ENCODE measurements at places on chromosomes 16 and 17. TPM values are rescaled to one million over a fixed set of nuclear protein-coding genes. Genes with fewer than 3 reads are reported as not detected.
A peak's percentile ranks its signal among the peaks of the same experiment; 100 is the strongest.

Gene RTN4RL1
- polyA plus RNA-seq: 0.07 TPM

Gene TMEM220
- 3.1 TPM for polyA plus RNA-seq

DNA sequence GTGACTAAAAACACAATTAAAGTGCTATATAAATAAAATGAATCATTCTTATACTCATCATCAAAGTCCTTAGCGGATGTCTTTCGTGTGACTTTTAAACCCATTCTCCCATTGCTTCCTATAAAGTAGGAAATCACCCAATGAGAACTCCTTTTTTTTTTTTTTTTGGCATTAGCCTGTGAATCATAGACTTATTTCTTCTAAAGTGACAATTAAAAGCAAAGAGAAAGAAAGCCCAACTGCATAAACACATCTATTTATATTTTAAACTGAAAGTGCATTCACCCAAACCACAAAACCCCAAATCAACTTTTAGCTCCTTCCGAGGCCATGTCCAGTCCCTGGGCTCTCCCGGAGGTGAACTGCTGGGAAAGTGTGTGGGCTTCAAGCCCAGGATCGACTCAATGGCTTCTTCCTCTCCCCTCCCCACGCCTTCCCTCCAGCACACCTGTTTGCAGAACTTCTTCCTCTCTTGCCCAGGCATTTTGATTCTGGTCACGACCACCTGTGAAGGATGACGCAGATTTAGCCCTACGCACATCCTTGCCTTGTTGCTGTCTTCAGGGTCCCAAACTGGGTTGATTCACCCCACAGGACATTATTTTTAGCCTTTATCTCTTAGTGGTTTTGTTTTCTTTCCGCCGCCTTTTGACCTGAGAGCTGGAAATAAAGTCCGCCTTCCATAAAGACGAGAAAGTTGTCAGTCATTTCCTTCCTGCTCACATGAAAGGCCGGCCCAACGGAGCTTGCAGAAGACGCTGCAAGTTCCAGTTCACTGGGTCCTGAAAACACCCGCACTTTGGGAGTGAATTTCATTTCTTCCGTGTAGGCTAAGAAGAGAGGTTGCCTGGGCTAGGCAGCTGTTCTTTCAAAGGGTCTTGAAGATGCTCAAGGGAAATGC lies 166.8 kb downstream of the MAP2K6 start:
- H3K27me3 ChIP-seq: no peaks in the 10 kb centered on the region
- DNase-seq: no peak
- H3K27ac ChIP-seq: no peak overlapping the region
- H3K4me3 ChIP-seq: no peak overlapping the region
- no peaks in the 10 kb centered on the region for H3K4me1 ChIP-seq

DNA sequence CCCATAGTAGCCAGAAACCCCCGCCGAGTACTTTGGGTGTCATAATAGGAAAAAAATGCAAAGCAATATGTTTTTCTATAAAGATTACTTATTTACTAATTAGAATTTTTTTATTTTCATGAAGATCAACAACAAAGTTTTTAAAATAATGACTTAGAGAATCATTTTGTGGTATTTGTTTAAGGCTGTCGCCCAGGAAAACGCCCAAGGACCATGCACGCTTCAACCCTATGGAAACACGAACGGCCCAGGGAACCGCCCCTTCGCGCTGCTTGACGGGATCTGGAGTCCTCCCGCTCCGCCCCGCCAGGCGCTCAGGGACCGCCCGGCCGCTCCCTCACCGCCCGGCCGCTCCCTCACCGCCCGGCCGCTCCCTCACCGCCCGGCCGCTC lies 408 bp upstream of the KPNA2 start:
- H3K4me3 ChIP-seq: peak overlapping the region; percentile 9
- peak overlapping the region; percentile 48 for H3K27ac ChIP-seq
- DNase-seq: no peak

- no peak overlapping the region for H3K27ac ChIP-seq
- no peak overlapping the region for H3K4me3 ChIP-seq
- no peak for DNase-seq
Measured at GRCh38 chr16:50040018-50040417, 15.0 kb downstream of the CNEP1R1 start.

Gene ZMYND15
- polyA plus RNA-seq: 0.08 TPM

- H3K27ac ChIP-seq: no peak overlapping the region
- no peaks in the 10 kb centered on the region for H3K4me1 ChIP-seq
- H3K27me3 ChIP-seq: no peaks in the 10 kb centered on the region
- DNase-seq: no peak
- H3K36me3 ChIP-seq: peaks cover 81% of the 10 kb centered on the region
Measured at GRCh38 chr17:29577385-29578211, 9.1 kb downstream of the TP53I13 start.

- no peak for DNase-seq
- H3K4me1 ChIP-seq: no peaks in the 10 kb centered on the region
- no peaks in the 10 kb centered on the region for H3K27me3 ChIP-seq
- peaks cover 33% of the 10 kb centered on the region for H3K36me3 ChIP-seq
- no peak overlapping the region for H3K4me3 ChIP-seq
Measured at GRCh38 chr16:68291227-68291626, 19.5 kb downstream of the SLC7A6OS start.

DNA sequence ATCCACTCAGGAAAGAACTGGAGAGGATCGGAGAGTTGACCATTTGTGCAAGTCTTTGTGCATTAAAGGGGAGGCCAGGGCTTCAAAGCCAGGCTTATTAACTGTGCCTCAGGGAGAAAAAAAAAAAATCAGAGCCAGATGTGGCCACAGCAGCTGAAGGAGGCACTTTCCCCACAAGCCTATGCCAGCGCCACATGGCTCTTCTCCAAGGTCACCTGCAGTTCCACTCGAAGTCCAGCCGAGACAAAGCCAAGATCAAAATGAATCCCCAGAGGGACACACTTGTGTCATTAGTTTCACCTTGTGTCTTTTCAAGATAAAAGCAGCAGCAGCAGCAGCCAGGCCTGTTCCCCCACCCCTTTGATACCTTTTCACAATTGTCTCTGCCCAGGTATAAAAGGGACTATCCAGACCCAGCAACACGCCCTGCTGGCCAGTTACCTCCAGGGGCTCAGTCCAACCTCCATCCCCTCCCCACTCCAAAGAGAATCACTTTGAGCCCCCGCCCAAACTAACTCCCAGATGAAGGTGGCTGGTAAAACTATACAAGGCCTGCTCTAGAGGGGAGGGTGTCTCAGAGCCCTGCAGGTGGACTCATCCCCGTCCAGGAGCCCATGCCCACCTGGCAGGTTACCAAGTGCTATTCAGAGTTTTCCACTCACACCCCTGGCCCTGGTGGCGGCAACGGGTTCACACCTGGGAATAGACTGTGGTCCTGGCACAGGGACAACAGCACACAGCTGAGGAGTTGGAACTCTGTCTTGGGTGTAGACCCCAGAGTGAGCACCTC lies 29.2 kb downstream of the AXIN2 start:
- peak; percentile 93 for DNase-seq
- H3K36me3 ChIP-seq: peaks cover 76% of the 10 kb centered on the region
- no peaks in the 10 kb centered on the region for H3K4me1 ChIP-seq
- H3K27me3 ChIP-seq: no peaks in the 10 kb centered on the region
- H3K4me3 ChIP-seq: no peak overlapping the region

Gene SBK1
- polyA plus RNA-seq: 0.36 TPM

Gene GPRC5C
- not detected for polyA plus RNA-seq

Gene TMEM238L
- not detected for polyA plus RNA-seq

- H3K4me3 ChIP-seq: no peak overlapping the region
- peaks cover 31% of the 10 kb centered on the region for H3K27me3 ChIP-seq
- no peak for DNase-seq
- H3K27ac ChIP-seq: no peak overlapping the region
- H3K36me3 ChIP-seq: no peaks in the 10 kb centered on the region
Measured at GRCh38 chr17:16980813-16981731, 9.2 kb upstream of the TNFRSF13B start.

DNA sequence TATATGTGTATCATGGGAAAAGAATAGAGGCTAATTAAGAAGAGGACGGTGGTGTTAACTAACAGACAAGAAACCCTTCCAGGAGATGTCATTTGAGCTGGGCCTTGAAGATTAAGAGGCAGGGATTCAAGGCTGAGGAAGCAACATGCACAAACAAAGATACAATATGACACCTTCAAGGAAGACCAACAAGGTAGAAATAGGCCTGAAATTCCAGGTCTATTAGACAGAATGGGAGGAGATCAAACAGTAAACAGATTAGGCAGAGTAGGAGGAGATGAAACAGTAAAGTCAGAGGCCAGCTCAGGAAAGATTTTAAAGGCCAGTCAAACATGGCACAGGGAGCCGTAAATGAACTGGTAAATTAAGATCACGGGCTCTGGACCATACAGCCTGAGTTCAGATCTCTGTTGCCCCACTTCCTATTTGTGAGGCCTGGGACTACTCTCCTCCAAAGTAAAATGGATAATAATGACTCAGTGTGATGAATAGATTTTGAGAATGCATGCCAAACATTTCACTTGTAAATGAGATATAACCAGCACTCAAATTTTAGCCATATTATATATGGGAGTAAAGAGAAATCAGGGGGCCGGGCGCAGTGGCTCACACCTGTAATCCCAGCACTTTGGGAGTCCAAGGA lies 38.9 kb downstream of the USP31 start:
- H3K36me3 ChIP-seq: peaks cover 12% of the 10 kb centered on the region
- no peak overlapping the region for H3K4me3 ChIP-seq
- H3K4me1 ChIP-seq: peaks cover 2% of the 10 kb centered on the region
- H3K27me3 ChIP-seq: no peaks in the 10 kb centered on the region

Gene FOXF1
- polyA plus RNA-seq: 0.02 TPM

DNA sequence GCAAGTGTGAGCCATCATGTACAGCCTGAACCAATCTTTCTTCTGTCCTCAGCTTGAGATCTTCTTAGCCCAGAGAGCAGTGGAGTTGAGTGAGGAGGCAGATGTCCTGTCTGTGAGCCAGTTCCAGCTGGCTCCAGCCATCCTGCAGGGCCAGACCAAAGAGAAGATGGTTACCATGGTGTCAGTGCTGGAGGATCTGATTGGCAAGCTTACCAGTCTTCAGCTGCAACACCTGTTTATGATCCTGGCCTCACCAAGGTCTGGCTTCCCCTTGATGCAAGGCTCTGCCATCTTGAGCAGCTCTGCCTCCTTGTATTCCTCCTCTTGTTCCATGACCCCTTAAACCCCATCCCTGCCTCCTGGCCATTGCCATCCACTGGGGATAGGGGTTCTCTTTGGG lies 9.6 kb downstream of the CDK5RAP3 start:
- peaks cover 48% of the 10 kb centered on the region for H3K36me3 ChIP-seq
- no peak for DNase-seq
- H3K27me3 ChIP-seq: no peaks in the 10 kb centered on the region

GRCh38 chr17:57892820-57893595 lies 43.2 kb upstream of the MRPS23 start:
- H3K27me3 ChIP-seq: no peaks in the 10 kb centered on the region
- no peak for DNase-seq
- H3K36me3 ChIP-seq: no peaks in the 10 kb centered on the region

Gene GHDC
- polyA plus RNA-seq: 18.0 TPM

- peaks cover 49% of the 10 kb centered on the region for H3K36me3 ChIP-seq
- peaks cover 18% of the 10 kb centered on the region for H3K4me1 ChIP-seq
- no peak overlapping the region for H3K27ac ChIP-seq
- no peak overlapping the region for H3K4me3 ChIP-seq
Measured at GRCh38 chr17:42568341-42569111, 1.6 kb downstream of the MLX start.

Gene ACAP1
- polyA plus RNA-seq: 6.4 TPM
